Stimulated activated CD4-positive, alpha-beta T cell treated with anti-CD3 and anti-CD28 coated beads, Interleukin-2, amount 100 ng/mL, for 24 hours (primary cell): ENCODE measurements at places on chromosomes 2 and 18.

DNA sequence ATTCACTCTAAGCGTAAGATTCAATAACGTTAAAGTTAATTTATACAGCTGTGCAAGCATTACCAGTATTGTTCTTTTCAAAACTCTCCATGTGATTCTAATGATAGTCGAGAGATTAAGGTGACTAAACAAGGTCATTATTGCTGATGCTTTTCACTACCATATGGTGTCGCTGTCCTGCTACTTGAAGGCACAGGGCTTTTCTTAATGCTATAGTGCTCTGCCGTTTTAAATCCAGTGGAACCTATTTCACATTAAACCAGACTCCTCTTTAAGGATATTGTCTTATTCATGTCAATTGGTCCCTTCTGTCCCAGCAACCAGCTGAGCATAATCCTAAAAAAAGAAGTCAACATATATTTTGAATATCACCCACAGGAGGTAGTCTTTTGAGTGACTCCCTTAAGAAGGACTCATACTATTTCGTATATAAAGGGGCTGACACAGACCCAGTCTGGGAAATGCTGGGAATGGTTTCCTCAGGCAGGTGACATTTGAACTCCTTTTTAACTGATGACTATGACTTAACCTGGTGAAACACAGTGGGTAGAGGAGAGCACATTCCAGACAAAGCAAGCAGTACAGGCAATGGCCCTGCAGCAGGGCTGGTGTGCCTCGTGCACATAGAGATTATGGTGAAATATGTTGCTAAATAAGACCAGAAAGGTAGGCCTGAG, 53.9 kb upstream of the CYTIP start:
- DNase-seq, result no peak

DNA sequence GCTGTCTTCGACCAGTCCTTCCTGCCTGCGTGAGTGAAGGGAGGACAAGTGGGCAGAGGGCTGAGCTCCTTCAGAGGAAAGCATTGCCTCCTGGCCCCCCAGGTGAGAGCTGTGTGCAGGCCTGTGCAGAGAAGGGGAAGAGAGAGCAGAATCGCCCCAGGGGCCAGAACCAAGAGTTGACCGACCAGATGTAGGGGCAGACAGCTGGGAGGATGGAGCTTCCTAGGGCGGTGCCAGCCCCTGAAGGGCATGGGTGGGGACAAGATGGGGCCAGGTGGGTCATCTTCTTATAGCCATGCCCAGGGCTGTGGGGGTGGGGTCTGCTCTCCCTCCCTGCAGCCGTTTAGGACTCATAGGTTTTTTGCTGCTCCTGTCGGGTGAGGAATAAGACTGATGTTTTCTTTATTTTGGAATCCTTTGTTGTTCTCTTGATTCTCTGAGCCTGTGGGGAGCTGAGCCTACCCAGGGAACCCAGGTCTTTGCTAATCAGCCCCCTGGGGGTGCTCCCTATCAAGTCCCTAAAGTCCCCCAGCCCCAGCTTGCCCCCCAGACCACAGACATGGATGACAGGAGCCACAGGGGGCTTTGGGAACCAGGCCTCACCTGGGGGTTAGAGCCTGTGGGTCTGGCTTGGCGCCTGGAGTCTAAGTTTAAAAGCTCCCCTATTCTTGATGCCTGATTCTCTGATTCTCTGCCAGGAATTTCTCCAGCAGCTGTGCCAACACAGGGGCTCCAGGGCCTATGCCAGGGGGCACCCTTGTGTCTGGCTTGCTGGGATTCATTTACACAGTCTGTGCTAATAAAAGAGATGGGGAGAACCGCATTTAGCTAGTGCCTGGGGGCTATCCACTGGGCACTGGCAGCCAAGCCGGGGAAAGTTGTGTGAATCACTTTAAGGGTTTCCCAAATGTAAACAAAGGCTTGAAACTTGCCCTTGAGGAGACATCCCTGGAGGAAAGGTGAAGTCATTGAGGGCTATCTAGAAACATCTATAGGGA, 9.3 kb upstream of the EFHD1 start:
- no peak for DNase-seq

DNA sequence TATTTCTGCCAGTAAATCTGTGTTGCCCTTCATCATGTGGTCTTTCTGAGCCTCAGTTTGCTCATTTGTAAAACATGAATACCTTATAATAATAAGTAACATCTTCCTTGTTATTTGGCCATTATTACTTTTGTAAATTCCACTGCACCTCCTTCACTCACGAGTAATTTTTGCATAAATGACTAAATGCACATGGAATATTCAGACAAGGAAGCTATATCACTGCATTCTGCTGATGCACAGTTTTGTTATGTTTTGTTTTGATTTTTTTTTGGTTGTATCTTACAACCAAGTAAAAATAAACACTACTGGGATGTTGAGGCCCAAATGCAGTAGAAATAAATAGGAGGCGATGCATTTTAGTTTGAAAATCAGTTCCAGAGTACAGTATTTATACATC, 185.3 kb upstream of the POU3F3 start:
- DNase-seq, result no peak

DNA sequence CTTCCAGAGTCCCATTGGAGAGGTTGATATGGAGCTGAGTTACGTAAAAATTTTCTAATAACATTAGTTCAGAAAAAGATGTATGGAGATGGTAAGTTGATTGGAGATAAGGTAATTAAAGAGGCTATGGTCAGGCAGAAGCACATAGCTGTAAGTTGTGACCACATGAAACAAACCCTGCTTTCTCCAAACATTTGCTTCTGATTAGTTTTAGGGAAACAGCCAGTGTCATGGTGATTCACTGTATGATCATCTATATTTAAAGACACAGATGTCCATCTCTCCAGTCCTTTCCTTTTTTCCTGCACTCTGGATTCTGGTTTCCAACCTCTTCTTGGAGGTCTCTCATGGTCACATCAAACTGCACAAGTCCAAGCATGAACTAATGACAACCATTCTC, 1550.8 kb upstream of the PIK3C3 start:
- no peak for DNase-seq

- DNase-seq, result no peak
Measured at GRCh38 chr2:86078774-86079545, 26.7 kb downstream of the POLR1A start.

GRCh38 chr2:173555833-173556232, 201.2 kb downstream of the CDCA7 start:
- DNase-seq, result no peak

DNA sequence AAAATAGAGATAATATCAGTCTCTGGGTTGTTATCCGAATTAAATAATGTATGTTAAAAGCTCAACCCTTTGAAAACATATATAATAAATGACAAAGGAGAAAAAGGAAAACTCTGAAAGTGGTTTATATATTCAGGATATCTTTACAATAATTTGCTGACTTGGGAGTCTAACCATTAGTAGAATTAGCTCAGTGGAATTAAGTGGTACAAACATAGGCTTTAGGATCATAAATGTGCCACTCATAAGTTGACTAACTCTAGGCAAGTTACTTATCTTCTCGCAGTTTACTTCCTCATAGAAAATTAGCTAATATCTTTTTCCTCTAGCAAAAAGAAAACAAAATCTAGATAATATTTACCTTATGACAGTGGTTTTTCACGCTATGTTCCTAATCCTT, 44.6 kb downstream of the HEATR5B start:
- DNase-seq, result no peak

- DNase-seq, result peak; percentile 52
Measured at GRCh38 chr2:23940718-23941620, 706 bp downstream of the UBXN2A start.

DNA sequence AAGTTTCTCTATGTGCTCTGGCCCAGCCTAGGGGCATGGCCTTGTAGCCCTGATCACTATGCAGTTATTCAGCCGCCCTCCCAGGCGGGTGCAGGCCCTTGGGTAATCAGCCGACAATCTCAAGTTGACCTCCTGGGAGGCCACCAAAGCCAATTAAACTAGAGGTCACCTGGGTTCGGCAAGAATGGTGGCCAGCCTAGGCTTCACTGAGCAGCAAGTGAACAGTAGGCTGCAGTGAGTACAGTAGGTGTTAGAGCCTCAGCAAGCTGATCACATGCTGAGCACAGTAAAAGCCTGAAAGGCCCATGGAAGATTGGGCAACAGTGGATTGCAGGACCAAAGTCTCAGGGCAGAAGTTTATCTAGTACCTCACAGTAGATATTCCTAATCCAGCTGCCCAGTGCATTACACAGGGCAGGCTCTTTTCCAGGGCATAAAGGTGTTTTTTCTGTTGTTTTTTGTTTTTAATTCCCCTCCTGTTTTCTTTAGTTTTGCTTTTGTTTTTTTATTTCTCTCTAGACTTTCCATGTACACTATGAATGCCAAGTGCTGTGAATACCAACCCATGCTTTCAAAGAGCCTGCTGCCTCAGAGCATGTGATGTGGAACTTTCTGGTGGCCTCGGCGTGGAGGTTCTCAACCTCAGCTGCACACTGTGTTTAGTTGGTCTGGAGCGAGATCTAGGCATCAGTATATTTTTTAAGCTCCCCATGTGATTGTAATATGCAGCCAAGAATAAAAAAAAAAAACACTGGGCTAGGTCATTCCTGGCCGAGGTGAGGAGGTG, 55.9 kb upstream of the ATL2 start:
- DNase-seq, result no peak

- no peak for DNase-seq
Measured at GRCh38 chr18:79903787-79904356, 47.6 kb downstream of the SLC66A2 start.

- no peak for DNase-seq
Measured at GRCh38 chr2:236380051-236380612, 115.9 kb upstream of the ASB18 start.
